ENCODE measurements at places on chromosomes 2 and 18.
A peak's percentile ranks its signal among the peaks of the same experiment; 100 is the strongest.

GRCh38 chr2:17576802-17577201 lies 36.3 kb downstream of the VSNL1 start:
- DNase-seq, result no peak

DNA sequence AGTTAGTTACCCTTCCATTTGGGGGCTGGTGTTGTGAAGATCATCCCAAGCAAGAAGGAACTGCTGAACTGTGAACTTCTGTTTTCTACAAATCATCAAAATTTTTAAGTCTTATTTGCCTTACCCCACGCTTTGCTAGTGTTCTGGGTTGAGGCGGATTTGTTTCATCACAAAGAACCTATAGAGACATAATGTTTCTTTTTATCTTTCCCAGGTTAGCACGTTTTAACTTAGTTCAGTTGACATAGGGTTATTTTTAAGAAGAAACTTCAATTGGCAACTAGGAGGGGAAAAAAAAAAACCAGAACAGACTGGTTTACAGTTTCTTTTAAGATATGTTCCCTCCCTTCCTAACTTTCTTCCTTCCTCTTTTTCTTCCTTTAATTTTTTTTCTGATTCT lies 31.1 kb upstream of the CERS6 start:
- peak; percentile 51 for DNase-seq

DNA sequence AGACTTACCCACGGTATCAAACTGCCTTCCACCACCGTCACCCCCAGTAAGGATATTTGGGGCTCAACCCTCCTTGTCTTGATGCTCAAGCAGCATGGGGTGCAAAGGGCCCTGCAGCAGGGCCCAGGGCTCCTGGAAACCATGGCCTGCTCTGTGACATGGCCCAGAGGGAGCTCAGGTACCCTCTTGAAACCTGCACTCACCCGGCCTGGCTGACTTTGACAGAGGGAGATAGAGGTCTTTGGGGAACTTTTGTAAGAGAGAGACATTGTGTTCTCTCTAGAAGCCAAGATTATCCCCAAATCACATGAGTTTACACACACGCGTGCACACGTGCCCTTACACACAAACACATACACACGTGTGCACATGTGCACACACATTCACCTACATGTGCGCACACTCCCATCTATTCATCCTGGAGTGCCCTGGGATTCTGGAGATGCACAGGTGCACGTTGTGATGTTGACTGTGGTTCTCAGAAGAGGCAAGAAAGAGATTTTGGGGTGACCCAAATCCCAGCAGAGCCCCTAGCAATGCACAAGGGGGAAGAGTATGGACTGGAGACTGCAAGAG lies 19.6 kb upstream of the KCNK3 start:
- DNase-seq, result no peak

DNA sequence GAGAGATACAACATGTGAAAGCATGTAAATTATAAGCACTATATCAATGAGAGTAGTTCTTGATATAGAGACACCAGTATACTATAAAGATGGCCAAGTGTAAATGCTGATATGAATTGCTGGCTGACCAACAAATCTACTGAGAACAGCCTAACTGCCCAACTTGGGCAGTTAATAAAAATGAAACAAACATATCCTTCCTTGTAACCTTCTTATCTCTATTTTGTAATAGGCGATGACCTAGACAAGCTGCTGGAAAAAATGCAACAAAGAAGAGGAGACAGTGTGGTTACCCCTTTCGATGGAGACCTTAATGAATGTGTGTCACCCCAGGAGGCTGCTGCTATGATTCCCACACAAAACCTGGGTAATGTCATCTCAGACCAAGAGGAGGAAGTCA lies 148.7 kb downstream of the ESCO1 start:
- DNase-seq, result no peak

- no peak for DNase-seq
Observed at GRCh38 chr2:150971910-150972309, 289.8 kb downstream of the RBM43 start.

GRCh38 chr2:64094663-64095382 lies 49.4 kb downstream of the PELI1 start:
- no peak for DNase-seq

DNA sequence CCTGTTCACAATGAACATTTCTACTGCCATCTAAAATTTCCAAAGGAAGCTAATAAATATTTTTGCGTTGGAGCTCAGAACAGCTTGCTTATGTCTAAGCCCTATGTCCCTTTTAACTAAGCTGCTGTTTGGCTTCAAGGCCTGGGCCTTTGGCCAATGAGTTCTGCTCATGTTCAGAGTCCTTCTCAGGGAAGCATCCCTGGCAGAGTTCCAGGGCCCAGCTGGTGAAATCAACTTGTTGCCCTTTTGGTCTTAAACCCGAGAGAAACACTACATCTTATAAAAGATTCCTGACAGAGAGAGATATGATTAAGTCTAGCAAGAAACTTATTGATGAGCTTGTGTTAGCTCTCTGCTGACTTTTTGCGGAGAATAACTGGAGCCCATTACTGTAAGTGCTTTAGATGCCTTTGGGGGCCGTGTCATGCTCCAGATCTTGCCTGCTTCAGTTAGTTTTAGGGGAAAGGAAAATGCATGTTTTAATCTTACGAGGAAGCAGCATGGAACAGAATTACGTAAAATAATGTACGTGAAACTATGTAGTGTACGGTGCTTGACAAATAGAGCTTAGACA lies 102.5 kb upstream of the NOSTRIN start:
- DNase-seq, result no peak

DNA sequence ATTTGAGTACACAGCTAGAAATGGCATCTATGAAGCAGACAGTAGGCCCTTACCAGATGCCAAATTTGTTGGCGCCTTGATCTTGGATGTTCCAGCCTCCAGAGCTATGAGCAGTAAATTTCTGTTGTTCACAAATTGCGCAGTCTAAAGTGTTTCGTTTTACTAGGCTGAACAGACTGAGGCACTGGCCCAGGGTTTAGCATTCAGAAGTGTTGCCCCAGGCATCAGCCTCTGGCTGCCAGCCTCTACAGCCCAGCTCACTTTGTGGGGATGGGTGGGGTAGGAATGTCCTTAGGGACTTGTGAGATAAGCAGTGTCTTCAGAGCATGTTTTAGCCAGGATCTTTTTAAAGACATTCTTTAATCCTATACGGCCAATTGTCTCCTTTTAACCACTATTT lies 51.5 kb upstream of the MGAT5 start:
- no peak for DNase-seq

DNA sequence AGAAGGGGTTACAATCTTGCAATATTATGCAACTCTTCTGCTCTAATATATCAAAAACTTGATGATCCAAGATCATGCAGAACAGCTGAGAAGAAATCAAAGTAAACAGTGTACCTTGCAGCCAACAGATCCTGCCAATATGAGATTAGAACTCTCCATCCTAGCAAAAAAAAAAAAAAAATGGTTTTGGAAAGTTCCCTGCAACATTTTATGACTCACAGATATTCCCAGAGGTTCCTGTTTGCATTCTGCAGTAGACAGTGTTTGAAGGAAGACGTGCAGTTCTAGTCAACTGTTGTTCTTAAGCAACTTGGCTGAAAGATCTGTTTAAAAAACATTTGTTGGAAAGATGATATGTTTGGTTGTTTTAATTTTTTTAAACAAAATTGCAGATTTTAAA lies 103.6 kb upstream of the WDR75 start:
- DNase-seq, result no peak

DNA sequence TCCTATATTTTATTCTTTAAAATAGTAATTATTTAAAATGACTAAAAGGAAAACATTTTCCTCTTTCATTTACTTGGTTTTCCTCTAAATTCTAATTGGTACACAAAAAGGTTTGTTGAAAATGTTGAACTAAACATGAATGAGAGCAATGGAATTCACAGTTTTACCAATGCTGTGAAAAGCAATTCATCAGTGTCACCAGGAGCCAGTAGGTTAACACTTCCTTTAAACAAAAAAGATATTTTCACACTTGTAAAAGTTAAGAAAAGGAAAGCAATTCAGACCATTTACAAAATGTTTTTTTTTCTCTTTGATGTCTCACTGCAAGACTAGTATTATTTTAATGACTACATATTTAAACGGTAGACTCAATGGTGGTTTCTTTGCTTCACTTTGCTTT lies 341.6 kb downstream of the RIT2 start:
- no peak for DNase-seq

DNA sequence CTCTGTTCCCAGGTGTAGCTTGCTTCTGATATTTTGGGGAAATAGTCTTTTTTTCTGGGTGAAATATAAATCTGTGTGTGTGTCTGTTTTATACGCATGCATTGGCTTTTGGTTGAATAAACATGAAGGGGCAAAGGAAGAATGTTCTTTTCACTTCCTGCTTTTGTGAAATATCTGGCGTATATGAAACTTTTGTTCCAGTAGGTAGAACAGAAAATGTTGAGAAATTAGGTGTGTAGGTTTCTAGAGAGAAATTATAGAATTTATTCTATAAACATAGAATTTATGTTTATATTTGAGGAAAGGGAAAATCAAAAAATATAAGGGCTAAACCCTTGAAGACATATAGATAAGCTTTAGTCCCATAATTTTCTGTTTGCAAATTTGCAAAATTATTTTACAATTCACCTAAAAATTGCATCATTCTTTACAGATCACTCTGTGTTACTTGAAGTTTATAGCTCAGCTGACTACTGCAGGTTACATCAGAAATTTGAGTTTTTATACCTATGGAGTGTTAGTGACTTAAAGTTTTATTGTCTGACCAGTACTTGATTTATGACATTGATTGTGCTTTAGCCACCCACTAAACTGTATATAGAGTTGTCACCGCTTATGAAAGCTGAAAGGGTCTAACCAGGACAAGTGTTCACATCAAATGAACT lies 116.1 kb downstream of the FAM117B start:
- DNase-seq, result no peak

DNA sequence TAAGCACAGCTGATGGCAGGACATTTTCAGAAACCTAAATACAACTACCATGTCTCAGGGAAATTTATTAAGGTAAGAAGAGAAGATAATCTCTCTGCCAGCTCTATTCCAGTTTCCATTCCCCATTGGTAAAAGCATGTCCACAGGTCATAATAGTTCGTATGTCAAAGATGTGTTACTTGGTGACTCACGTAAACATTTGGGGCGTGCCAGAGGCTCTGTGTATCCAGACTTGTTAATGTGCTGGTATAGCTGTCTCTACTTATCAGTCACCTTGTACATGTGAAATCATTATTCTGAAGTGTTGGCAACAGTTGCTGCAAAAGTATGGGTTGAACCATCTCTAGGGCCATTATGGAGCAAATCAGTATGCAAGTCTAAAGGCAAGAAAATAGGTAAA lies 1345.1 kb downstream of the SUCLG1 start:
- no peak for DNase-seq

GRCh38 chr2:152396051-152396511 lies 61.1 kb downstream of the FMNL2 start:
- no peak for DNase-seq

DNA sequence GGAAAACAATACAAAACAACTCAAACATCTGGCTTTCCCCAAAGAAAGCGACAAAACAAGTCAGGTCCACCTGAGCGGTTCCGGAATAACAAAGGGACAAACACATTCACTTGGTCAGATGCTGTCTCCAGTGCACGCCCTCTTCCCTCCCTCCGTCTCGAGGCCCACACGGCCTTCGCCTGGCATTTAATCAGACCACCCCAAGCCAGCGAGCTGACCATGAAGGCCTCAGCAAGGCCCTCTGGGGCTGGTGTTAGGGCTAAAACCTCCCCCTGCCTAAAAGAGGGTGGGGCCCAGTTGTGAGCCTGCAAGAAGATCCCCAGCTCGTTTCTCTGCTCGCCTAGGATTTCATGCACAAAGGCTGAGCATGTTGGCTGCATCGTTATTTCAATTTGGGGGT lies 180.3 kb downstream of the EIPR1 start:
- DNase-seq, result no peak

DNA sequence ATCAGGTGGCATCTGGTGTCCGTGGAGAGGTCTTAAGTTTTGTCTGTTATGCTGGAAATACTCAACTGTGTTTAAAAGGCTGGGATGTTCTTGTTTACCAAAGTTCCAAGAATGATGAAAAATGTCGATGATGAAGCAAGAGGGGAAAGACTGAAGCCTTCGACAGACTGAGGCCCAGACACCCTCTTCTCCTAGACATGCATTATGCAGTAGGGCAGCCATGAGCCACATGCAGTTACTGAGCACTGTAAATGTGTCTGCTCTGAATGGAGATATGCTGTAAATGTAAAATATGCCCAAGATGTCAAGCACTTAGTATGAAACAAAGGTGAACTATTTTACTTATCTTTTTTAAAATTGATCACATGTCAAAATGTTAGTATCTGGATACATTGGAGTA lies 163.1 kb downstream of the GALNT14 start:
- DNase-seq, result no peak

GRCh38 chr2:103823847-103824246 lies 1030.1 kb upstream of the POU3F3 start:
- no peak for DNase-seq

DNA sequence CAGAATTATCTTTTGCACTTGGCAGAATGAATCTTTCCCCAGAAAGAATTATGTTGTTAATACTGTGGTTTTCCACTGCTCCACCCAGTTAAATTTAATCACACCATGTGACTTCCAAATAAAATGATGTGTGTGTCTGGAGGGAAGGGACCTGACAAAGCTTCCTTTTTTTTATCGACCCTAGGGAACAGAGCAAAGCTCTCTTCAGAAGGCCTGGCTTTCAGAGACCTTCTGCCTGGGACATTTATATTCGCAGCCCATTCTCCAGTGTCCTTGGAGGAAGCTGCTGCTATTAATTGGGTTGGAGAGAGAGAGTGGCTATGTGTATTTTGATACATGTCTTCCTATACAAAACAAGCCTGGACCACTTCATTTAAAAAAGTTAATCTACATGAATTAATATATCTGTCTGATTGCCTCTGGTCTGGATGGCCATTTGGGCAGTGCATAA lies 233.7 kb downstream of the PRKCE start:
- DNase-seq, result no peak

DNA sequence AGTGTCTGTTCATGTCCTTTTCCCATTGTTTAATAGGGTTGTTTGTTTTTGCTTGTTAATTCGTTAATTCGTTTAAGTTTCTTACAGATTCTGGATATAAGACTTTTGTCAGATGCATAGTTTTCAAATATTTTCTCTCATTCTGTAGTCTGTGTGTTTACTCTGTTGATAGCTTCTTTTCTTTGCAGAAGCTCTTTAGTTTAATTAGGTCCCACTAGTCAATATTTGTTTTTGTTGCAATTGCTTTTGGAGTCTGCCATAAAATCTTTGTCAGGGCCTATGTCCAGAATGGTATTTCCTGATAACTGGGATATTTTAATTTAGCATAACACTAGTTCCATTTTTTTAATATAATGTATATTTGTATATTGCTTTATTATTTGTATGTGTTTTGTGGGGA lies 1380.1 kb downstream of the SUCLG1 start:
- no peak for DNase-seq

GRCh38 chr2:117087535-117088291 lies 726.8 kb upstream of the DDX18 start:
- DNase-seq, result no peak

GRCh38 chr2:235616885-235617284 lies 123.0 kb downstream of the AGAP1 start:
- no peak for DNase-seq

GRCh38 chr18:12518326-12518725 lies 110.6 kb downstream of the PRELID3A start:
- DNase-seq, result no peak
